ENCODE measurements at places on chromosomes 16 and 17.
A peak's percentile ranks its signal among the peaks of the same experiment; 100 is the strongest.

DNA sequence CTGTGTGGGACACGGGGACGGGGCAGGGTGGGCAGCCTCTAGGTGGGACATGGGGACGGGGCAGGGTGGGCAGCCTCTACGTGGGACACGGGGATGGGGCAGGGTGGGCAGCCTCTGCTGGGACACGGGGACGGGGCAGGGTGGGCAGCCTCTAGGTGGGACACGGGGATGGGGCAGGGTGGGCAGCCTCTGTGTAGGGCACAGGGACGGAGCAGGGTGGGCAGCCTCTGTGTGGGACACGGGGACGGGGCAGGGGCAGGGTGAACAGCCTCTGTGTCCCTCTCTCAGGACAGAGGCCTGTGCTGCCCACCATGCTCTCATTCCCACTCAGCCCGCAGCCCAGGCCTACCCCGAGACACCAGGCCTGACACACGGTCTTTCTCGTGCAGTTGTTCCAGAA lies 16.9 kb upstream of the MRPL38 start:
- DNase-seq: no peak

DNA sequence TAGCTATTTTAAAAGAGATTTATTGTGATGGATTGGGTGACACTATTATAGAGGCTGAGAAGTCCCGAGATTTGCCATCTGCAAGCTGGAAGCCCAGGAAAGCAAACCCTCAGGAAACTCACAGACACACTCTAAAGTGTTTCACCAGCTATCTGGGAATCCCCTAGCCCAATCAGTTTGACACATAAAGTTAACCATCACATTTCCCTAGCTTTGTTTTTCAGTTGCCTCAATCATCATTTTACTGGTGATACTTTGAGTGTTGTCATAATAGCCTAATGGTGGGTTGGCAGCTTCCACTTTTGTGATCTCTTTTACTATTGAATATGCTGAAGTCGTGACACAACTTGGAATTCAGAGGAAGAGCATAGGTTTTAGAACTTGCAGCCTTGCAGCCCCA lies 1.8 kb downstream of the SGF29 start:
- DNase-seq: no peak

GRCh38 chr17:50458270-50458669 lies 10.4 kb downstream of the CHAD start:
- no peak for DNase-seq

- DNase-seq: no peak
Measured at GRCh38 chr17:77151186-77151585, 10.4 kb downstream of the SEC14L1 start.

DNA sequence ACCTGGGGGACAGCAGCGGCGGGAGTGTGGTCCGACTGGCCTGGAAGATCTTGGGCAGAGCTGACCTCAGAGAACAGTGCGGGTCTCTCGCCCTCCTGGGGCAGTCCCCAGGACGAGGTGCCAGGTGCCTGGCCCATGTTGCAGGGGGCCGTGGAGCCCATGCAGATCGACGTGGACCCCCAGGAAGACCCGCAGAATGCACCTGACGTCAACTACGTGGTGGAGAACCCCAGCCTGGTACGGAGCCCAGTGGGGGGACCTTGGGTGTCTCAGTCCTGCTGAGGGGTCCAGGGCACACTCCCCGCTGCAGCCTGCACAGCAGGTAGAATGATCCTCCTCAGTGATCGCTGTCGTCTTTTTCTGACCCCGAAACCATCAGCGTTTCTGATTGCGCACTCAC lies 1.4 kb downstream of the GPS1 start:
- no peak for DNase-seq

DNA sequence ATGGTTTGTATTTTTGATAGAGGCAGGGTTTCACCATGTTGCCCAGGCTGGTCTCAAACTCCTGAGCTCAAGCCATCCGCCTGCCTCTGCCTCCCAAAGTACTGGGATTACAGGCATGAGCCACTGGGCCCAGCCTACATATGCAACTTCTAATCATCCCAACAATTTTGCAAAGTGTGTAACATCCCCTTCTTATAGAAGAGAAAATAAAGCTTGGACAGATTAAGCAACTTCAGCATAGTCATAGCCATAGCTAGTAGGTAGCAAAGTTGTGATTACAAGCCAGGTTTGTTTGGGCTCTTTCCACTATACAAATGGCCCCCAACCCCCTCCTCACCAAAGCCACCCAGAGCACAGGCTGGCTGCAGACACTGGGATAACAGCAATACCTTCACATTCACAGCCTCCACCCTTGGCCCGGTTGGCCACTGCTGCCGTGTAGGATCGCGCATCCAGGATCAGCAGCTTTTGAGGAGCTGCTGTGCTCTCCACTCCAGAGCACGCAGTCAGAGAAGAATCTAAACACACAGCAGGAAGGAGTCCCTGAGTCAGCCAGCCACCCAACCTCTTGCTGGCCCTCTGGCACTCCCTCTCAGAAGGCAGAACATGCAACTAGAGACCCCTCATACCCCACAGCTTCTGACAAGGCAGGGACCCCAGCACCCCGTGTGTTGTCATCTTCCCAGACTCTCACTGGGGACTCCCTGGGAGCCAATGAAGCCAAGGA lies 7.9 kb downstream of the MTMR4 start:
- DNase-seq: no peak

- peak; percentile 71 for DNase-seq
Measured at GRCh38 chr17:78383725-78384471, 5.4 kb downstream of the PGS1 start.

- DNase-seq: no peak
Measured at GRCh38 chr16:30768583-30769181, 6.6 kb downstream of the RNF40 start.

DNA sequence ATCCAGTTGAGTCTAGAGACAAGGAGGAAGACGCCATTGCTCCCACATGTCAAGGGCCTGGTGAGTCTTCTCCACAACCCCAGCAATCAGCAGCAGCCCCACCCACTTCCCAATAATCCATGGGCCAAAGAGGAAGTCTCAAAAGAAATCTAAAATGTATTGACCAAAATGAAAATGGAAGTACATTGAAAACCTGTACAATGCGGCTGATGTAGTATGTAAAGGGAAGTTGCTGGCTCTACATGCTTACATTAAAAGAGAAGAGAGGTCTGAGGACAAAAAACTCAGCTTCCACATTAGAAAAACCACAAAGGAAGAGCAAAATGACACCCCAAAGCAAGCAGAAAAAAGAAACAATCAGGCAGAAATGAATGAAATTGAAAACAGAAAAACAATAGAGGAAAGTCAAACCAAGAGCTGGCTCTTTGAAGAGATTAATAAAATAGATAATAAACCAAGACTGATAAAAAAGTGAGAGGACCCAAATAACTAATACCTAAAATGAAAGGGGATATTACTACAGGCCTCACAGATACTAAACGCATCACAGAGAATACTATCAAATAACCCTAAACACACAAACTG lies 100.6 kb upstream of the METRNL start:
- DNase-seq: no peak

GRCh38 chr17:12178644-12179330 lies 158.1 kb downstream of the MAP2K4 start:
- no peak for DNase-seq

DNA sequence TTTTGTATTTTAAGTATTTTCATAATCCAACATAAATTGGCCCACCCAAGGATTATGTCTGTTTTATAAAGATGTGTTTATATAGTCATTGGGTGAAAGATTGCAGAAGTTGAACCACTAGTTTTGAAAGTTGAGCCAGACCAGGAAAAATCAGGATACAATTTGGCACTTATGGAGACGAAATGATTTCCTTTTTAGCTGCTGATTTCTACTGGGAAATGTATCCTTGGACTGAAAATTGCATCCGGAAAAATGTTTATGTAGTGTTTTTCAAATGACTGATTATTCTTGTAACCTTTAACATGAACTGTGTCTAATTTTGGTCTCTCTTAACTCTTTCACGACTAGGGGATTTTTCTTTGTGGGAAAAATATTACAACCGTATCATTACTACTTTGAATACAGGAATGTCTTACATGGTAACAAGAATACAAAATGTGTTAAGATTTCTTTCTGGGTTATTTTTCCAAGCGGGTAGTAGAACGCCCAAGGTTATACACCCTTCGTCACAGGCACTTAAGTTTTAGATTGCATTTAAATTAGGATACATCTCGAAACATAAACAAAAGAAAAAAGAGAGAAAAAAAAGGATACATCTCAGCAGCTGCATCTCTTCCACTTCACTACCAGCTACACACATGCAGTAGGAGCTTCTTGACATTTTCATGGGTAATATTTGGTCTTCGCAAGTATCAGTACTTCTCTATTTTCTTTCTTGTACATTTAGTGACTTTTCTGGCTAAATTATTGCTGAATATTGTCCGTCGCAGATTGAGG lies 273.0 kb upstream of the TBX2 start:
- no peak for DNase-seq

DNA sequence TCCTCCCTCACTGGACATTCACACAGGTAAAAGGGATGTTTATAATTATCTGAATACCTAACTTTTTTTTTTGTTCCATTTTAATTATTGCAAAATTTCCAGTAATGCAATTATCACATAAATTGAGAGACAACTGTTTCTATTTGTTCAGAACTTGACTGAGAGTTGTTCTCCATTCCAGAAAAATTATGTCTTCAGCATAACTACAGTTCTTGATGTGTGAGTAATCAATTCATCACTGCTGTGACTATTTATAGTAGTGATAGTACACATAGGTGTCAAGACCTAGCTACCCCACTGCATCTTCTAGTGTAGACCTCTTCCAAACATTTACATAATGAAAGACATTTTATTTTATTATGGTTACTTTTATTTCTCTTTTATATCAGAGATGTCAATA lies 5.8 kb upstream of the TNRC6A start:
- DNase-seq: no peak

DNA sequence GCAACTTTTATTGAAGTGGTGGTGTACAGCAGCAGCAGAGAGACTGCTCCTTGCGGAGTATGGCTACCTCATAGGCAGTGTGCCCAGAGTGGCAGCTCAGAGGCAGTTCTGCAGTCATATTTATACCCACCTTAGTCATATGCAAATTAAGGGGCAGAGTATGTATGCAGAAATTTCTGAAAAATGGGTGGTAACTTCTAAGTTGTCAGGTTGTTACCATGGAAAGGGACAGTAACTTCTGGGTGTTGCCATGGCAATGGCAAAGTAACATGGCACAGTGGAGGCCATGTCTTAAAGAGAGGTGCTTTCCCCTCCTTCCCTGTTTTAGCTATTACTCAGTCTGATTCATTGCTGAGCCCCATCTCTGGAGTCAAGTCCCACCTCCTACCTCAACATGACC lies 53.4 kb downstream of the MEOX1 start:
- no peak for DNase-seq

- no peak for DNase-seq
Measured at GRCh38 chr16:5738586-5738985, 641.0 kb upstream of the EEF2KMT start.

DNA sequence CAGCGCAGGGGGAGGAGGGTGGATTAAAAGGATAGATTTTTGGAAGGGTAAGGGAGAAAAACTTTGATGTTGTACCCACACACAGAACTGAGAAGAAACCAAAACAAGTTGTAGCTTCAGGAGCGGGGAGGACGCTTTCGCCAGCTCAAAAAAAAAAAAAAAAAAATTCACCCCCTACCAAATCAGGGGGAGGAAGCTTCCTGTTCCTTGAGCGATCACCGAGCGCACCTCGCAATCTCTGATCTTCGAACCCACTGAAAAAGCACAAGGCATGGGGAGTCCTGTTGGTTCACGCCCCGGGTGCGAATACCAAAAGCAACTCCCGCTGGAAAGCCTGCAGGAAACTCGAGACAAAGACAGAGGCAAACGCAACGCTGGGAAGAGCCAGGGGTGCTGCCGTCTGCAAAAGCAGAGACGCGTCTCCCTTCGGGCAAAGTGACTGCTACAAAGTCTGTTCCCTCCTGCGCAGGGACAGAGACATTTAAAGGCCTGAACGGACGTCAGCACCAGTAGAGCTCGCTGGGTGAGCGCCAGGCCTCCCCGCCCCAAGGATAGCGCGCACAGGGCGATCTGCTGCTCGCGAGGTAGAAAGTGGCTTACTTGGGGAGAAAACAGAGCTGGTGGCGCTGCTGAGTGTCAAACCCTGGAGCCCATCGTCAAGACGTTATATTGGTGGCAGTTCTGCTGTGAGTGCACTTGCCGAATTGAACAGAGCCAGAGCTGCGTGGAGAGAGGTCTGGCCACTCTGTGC lies 190.4 kb downstream of the USP22 start:
- DNase-seq: peak; percentile 29

All from heart right ventricle (tissue), 16 donors.